T-helper 22 cell (primary cell): ENCODE measurements at places on chromosomes 7 and 10.

GRCh38 chr10:36671607-36672006 lies 453.8 kb upstream of the ANKRD30A start:
- DNase-seq, result no peak

DNA sequence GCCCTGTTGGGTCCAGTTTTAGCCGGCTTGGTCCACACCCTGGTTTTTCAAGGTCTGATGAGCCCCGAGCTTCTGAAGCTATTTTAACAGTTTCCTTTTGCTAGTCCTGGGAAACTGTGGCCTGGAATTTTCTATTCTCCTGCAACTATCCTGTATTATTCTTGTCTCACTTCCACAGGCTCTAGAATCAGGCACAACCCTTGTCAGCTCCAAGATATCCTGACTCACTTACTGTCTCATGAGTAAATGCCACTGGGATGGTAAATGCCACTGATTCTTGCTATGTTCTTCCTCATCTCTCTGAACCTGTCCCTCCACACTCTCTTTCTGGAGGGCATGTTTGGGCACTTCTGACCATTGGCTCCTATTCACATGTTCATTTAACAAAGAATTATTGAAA lies 611.5 kb upstream of the IGFBP3 start:
- DNase-seq, result no peak

DNA sequence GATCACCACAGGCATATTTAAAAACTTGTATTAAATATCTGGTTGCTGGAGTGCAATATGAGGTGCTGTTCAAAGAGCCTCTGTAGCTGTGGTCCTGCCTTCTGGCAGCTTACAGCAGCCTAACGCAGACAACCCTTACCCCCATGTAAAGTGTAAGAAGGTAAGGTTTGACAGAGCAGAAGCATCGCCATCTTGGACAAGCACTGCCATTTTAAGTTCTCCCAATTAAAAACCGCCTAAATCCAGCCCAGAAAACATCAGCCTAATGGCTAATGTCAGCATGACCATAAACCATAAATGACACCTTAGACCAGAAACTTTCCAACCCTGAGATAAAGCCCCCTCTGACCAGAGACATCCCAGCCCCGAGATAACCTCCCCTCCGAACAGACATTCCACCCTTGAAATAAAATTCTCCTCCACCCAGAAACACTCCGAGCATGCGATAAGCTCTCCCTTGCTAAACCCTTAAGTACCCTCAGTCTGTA lies 5.3 kb upstream of the OIT3 start:
- DNase-seq, result no peak

DNA sequence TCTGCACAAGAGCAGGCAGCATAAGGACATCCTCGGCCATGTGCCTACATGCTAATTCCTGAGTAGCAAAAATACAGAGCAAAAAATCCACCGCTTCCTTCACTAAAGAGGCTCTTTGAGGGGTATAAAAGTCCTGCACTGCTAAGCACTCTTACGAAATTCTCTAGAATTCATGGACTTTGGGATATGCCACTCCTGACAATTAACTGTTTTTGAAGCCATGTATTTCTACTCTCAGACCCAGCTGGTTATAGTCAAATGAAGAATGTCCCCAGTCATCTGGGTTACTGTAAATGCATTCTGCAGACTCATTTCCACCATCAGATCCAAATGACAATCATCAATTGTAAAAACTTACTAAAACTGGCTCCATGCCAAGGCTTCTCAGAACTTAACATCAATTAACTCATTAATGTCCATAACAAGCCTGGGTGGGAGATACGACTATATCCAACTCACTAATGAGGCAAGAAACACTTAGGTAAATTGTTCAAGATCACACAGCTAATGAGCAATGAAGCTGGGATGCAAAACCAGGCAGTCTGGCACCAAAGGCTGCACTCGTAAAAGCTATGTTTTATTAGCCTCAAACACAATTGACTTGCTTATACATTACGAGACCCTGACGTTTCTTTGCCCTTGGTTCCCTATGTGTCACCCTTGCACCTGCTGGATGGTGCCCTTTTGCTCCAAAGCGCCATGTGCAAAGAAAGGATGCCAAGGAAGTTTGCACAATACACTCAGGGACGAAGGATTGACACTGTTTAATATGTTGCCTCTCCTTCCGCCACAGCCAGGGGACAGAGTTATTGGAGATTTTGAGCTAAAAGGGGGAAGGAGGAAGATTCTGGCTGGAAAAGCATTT lies 250.4 kb downstream of the ELMO1 start:
- no peak for DNase-seq

GRCh38 chr10:1403508-1404322 lies 333.6 kb downstream of the ADARB2 start:
- DNase-seq, result no peak
